ENCODE measurements at places on chromosomes 2 and 18.

DNA sequence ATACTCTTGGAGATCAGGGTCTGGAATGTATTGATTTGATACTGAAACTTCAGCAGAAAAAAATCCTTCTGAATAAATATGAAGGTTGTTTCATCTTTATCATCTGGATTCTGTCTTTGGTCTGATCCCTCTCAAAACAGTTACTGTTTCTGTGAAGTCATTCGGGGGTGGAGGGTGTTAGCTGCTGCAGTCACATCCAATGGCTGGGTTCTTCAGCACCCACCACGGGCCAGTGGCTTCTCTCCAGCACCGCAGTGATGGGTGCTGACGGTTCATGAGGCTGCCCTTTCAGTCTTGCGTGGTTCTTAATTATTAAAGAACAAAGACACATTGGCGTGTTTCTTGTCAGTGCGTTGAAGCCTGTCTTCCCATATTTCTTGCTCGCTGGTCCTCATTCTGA is 148.0 kb downstream of the LDLRAD4 start:
- no peak for DNase-seq

GRCh38 chr18:75023473-75023872 is 185.5 kb downstream of the PTGR3 start:
- DNase-seq: no peak

- DNase-seq: no peak
Measured at GRCh38 chr18:46196627-46197243, 92.5 kb downstream of the HAUS1 start.

DNA sequence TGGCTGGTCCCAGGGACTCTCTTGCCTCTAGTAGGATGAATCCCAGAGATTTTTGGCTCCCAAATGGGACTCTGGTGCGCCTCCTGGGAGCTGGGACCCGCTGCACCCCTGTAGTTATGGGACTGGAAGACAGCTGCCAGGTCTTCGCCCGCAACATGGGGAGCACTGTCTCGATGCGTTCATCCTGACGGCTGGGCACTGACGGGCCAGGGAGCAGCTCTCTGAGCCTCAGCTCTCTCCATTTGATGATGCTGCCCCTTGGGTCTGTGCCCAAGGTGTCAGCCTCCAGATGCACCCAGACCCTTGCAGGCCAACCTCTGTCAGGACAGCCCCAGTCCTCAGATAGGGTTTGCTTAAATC is 9.3 kb upstream of the ARMC9 start:
- DNase-seq: no peak

GRCh38 chr2:42663828-42664227 is 95.4 kb downstream of the MTA3 start:
- no peak for DNase-seq

GRCh38 chr18:22048932-22049615 is 120.3 kb upstream of the GATA6 start:
- no peak for DNase-seq

DNA sequence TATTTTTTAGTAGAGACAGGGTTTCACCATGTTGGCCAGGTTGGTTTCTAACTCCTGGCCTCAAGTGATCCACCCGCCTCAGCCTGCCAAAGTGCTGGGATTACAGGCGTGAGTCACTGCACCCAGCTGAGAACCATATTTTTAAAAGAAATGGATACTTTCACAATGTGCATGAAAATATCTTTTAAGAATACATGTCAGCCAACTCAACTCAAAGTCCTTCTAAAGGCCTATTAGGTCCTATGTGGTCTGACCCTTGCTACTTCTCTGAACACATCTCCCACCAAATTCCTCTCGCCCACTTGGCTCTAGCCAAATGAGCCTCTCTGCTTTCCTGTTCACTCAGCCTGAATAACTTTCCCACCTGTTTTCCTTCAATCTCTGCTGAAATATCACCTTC is 119.6 kb downstream of the MTX2 start:
- no peak for DNase-seq

- DNase-seq: no peak
Measured at GRCh38 chr2:152065945-152066344, 32.9 kb downstream of the CACNB4 start.

GRCh38 chr2:45067859-45068570 is 58.8 kb upstream of the SIX2 start:
- DNase-seq: peak; percentile 54

GRCh38 chr2:64644458-64645382 is 9.0 kb downstream of the SERTAD2 start:
- DNase-seq: peak; percentile 79

- no peak for DNase-seq
Measured at GRCh38 chr2:44273596-44273995, 1.7 kb upstream of the SLC3A1 start.

- DNase-seq: no peak
Measured at GRCh38 chr2:217604527-217605194, 398.1 kb downstream of the TNS1 start.

DNA sequence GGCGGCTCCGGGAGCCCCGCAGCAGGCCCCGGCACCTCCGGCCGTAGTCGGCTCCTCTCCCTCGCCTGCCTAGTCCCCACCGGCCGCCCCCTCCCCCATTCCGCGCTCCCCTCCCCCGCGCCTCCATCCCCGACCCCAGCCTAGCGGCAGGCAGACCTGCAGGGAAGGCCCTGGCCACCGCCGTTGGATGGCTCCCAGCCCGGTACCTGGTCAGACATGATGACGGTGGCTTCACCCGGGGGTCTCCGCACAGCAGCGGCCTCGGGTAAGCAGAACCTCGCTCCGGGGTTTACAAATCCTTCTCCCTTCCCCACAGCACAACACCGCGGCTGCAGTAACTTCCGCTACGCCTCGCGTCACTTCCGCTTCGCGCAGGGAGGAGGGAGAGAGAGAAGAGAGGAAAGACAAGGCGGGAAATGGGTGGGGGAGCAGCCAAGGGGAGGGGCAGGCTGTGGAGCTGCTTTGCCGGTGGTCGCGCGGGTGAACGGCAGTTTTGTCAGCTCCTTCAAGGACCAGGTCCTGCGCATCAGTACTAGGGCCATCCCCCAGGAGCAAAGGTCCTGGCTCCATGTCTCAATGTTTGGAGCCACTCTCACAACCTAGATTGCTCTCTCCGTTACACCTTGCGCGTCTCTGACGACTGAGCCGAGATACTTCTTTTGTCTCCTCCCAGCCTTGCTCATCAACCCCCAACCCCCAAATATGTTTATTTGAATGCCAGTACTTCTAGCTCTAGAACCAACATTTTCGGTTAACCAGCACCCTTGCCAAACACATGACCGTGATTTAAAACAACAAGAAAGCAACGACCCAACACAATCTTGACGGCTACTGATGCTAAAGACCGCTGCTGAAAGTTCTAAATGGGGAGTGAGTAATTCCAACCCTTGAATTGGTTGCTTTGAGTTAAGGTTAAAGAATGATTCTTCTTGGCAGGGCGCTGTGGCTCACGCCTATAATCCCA is at the start of gene SUMO1:
Gene SUMO1, minus strand, starts transcription at position 364 of the 964 bp plus-strand sequence. Its CDS starts 146 bp downstream, at position 218.
- DNase-seq: peak; percentile 92

- peak; percentile 84 for DNase-seq
Measured at GRCh38 chr2:866009-866680, 84.5 kb upstream of the SNTG2 start.

DNA sequence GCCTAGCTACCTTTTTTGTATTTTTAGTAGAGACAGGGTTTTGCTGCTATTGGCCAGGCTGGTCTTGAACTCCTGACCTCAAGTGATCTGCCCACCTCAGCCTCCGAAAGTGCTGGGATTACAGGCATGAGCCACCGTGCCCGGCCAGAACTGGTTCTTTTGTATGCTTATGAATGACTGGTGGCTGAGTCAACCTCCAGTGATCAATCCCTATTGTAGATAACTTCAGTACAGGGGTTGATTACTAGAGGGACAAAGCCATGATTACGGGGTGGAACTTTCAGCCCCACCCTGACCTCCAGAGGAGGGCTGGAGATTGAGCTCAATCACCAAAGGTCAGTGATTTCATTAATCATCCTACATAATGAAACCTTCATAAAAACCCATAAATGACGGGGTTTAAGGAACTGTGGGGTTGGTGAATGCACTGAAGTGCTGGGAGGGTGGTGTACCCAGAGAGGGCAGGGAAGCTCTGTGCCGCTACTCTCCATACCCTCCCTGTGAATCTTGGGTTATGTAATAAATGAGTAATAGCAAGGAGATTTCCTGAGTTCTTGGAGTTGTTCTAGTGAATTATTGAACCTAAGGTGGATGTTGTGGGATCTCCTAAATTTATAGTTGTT is 281.8 kb upstream of the CXCR4 start:
- no peak for DNase-seq

- no peak for DNase-seq
Measured at GRCh38 chr2:141515931-141516330, 614.9 kb downstream of the LRP1B start.

GRCh38 chr2:1046067-1046466 is 95.4 kb downstream of the SNTG2 start:
- DNase-seq: no peak

DNA sequence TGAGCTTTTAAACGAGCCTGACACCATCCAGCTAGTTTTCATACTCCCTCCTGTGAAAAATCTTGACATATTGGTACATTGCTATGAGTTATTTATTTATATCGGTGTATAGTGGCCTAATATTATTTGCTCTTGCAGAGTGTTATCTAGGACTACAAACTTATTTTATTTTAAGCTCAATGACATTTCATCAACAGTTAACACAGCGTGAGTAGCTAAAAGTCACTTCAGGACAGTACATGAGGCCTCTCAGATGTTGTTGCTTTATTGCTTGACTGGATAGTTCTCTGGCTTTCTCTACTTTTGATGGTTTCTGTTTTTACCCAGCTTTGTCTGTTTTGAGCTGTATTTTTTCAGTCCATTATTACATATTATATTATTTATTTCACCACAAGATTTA is 172.9 kb upstream of the KLF7 start:
- DNase-seq: no peak

DNA sequence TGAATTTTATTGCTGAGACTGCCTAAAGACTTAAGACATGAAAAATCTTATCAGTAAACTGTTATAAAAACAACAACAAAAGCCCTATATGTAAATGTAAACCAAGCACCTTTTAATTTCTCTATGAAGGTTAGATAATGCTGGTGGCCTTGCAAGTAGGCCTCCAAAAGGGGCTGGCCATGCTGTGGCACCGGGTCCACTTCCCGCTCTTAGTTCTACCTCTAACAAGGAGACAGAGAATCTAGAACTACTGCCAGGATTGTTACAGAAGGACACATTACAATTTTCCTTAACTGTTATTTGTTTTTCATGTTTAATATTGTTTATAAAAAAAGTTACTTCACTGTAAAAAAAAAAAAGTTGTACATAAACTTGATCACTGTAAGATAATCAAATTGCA is 49.0 kb downstream of the UGP2 start:
- no peak for DNase-seq

- no peak for DNase-seq
Measured at GRCh38 chr18:30522288-30522929, 520.1 kb downstream of the DSC3 start.

DNA sequence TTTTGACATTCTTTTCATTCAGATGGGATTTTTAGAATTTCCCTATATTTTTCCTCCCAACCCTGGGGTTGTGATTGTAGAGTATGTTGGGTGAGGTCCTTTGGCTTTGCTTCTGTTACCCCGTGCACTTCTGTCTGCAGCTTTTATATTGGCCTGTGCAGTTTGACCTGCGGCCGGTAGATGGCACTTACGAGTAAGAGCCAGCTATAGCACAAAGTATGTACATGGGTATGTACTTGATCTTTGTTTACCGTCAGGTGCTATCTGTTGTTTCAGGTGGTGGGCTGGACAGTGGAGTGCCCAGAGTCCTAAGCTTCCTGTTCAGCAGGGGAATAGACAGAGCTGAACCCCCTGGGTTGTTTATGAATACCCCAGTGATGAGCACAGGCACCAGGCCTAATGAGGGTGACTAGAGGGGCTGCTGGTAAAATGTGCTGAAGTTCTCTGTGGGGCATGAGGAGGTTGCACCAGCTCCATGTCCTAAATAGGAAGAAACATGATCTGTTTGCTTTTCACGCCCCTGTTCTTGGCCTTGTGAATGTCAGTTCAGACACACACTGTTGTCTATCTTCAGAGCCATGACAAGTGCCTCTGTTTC is 58.9 kb upstream of the THUMPD2 start:
- no peak for DNase-seq

DNA sequence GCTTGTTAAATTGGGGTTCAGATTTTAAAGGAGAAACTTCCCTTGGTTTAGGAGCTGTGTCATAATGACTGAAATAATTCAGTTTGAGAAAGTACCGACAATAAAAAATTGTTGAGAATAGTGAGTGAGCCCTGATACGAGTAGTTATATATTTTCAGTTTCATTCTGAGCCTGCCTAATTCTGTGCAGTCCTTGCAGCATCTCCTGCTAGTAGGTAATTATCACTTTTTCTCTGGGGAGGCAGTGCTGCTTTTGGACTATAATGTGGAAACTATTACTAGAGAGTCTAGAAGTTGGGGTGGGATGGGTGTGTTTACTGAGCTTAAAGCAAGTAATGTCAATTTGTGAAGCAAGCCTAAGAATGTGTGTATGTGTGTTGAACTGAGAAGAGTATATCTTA is 21.7 kb downstream of the ZNF638 start:
- DNase-seq: no peak

DNA sequence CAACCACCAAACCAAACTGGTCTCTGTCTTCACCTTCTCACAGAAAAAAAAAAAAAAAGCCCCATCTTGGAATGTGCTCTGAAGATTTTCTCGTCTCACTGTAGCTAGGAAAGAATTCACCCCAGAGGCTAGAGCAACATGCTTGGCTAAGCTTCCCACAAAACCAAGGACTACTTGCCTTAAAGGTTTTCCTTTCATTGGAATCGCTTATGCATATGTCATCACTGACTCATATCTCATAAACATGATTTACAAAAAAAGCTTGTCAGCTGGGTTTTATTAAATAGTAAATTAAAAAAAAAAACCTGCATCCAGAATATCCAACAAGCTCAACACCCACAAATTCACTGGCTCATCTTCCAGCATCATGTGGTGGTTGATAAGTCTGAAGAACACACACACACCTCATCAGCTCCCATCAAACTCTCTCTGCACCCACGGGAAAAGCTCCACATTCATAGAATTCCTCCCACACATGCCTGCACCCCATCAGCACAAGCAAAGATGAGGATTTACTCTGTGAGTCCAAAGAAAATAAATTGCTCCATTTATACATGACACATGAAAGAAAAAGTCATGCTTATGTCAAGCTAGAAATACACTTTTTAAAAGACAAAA is 182.0 kb upstream of the TRIB2 start:
- no peak for DNase-seq

GRCh38 chr2:49914281-49914680 is 760.0 kb upstream of the FSHR start:
- DNase-seq: no peak

DNA sequence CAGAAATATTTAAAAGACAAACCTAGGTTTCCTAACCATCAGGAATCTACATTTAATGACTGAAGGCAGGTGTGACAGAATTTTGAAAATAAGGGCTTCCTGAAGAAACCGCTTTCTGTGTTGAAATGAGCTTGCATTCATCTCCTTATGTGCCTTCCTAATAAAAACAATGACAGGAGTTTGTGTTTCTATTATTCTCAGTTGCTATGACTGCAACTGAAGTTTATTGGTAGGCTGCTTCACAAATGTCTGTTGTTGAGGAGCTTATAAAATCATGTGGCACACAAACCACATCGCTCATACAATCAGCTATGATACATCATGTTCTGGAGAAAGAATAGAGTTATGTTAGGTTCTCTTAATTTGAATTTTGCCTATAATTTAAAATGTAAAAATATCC is 362.7 kb upstream of the SLC8A1 start:
- DNase-seq: no peak

- no peak for DNase-seq
Measured at GRCh38 chr2:140122001-140122400, 1341.8 kb upstream of the NXPH2 start.

Measured in glutamatergic neuron (in vitro differentiated cells).